ENCODE measurements at places on chromosomes 4 and X. TPM values are rescaled to one million over a fixed set of nuclear protein-coding genes. Genes with fewer than 3 reads are reported as not detected.

GRCh38 chr4:124061413-124061812, 651.1 kb downstream of the ANKRD50 start:
- no peak for DNase-seq
- no peaks in the 10 kb centered on the region for H3K27me3 ChIP-seq
- no peak overlapping the region for H3K4me3 ChIP-seq
- peak overlapping the region; percentile 84 for H3K27ac ChIP-seq
- peaks cover 32% of the 10 kb centered on the region for H3K4me1 ChIP-seq

GRCh38 chr4:76365636-76366035, 55.3 kb downstream of the CCDC158 start:
- H3K4me3 ChIP-seq, result no peak overlapping the region
- H3K36me3 ChIP-seq, result no peaks in the 10 kb centered on the region
- H3K4me1 ChIP-seq, result no peaks in the 10 kb centered on the region
- H3K27ac ChIP-seq, result no peak overlapping the region
- H3K27me3 ChIP-seq, result no peaks in the 10 kb centered on the region

PABPC1L2A gene
- total RNA-seq, result not detected

- no peaks in the 10 kb centered on the region for H3K27me3 ChIP-seq
- DNase-seq, result no peak
- no peak overlapping the region for H3K4me3 ChIP-seq
These were observed 13.7 kb upstream of the TMPRSS11E start for GRCh38 chr4:68433582-68433981.

DNA sequence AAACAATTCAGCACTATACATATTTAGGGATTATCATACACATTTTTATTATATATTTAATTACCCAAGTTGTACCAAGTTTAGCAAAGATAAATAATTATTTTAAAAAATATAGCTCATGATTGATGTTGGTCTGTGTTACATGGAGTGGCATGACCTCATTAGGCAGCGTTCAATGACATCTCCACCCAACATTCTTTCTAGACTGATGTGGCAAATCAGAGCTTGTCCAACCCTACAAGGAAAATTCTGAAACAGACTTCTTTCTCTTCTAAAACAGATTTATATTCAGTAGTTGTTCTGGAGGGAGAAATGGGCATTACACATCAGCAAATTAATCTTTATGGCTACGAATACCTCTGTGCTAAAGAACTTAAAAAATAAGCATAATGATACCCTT, 189.7 kb downstream of the PDGFC start:
- no peak overlapping the region for H3K4me3 ChIP-seq
- H3K27me3 ChIP-seq, result no peaks in the 10 kb centered on the region
- H3K36me3 ChIP-seq, result no peaks in the 10 kb centered on the region
- no peak for DNase-seq

Data from tibial nerve (tissue), 4 donors.